Renal cortex interstitium (tissue), 15 donors: ENCODE measurements at places on chromosomes 3 and 15. TPM values are rescaled to one million over a fixed set of nuclear protein-coding genes. Genes with fewer than 3 reads are reported as not detected.

- no peak for DNase-seq
Observed at GRCh38 chr3:43932921-43933320, 242.2 kb downstream of the ABHD5 start.

DNA sequence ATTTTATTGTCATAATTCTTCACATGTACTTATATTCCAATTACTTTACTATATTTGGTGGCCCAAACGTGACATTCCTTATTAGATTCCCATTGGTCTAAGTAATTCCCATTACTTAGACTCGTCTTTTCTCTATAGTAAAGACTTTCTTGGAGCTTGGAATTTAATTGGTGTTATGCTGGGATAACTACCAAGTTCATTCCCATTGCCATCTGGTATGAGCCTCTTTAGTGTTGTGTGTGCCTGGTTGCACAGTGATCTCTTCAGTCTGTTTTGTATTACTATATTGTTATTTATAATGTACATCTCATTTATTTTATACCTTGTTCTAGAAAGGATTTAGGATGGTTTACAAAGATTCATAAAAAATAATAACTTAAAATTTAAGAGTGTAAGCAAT, 27.8 kb downstream of the TMEM108 start:
- no peak for DNase-seq

ZBED2 gene
- 0.21 TPM for polyA plus RNA-seq

VILL gene
- 13.9 TPM for polyA plus RNA-seq
